Cerebellar nuclear complex (tissue), 1 donor: ENCODE measurements at places on chromosomes 16 and 17.

DNA sequence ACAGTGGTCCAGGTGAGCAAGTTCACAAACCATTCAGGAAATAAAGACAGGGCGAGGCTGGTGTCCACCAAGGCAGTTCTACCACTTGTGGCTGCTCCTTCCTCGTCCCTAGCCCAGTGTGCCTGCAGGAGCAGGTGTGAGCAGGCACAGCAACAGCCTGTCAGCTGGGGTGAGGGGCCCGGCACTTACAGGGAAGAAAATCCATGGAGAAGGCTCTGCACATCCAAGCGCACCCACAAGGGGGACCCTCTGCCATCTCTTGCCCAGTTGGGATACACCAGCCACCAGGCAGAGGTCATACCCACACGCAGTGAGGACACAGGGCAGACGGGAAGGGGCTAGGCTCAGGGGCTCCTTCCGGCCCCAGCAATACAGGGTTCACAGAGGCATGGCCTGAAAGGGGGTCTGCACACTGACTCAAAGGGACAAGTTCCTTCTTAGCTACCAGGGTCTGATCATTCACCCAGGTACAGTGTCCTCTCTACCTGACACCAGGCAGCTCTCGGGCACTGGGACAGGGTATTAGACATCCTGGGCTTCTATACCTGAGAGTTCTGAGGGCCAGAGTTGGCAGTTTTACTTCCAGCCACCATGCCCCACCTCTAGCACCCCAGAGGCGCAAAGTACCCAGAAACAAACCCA, 27.0 kb downstream of the CDIP1 start:
- no peak for DNase-seq

DNA sequence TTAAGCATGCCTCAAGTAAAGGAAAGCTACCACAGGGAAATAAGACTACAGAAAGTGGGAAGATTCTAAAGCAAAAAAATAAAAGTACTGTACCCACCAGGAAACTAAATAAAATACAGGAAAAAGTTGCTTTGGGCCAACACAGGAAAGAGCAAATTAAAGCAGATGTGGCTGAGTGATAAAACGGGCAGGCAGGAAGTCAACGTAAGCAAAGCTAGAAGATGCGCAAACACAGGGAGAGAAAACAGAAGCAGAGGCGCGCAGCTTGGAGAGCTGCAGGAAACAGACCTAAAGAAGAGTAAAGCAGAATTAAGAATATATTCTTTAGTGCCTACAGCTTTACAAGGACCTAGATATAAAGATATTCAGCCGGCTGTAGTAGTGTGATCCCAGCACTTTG, 21.7 kb downstream of the USP36 start:
- DNase-seq = no peak

DNA sequence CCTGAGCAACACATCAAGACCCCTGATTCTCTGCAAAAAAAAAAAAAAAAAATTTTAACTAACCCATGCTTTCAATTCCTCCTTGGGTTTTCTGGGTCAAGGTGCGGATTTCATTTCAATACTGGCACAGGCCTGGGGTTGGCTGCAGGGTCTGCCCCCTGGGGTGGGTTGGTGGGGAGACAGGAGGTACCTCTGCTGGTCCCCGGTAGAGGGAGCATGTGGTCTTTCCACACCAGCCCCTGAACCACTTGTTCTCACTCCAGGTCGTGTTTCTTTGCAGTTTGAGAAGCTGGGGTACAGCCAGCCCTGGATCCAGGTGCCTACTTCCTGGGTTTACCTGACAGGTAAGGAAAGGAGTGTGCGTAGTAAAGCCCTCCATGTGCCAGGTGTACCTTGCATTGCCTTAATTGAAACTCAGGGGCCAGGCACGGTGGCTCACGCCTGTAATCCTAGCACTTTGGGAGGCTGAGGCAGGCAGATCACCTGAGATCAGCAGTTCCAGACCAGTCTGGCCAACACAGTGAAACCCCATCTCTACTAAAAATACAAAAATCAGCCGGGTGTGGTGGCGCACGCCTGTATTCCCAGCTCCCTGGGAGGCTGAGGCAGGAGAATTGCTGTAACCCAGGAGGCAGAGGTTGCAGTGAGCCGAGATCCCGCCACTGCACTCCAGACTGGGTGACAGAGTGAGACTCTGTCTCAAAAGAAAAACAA, 21.8 kb downstream of the SDR42E2 start:
- DNase-seq = no peak

GRCh38 chr17:80647746-80648145, 103.1 kb downstream of the RPTOR start:
- no peak for DNase-seq

DNA sequence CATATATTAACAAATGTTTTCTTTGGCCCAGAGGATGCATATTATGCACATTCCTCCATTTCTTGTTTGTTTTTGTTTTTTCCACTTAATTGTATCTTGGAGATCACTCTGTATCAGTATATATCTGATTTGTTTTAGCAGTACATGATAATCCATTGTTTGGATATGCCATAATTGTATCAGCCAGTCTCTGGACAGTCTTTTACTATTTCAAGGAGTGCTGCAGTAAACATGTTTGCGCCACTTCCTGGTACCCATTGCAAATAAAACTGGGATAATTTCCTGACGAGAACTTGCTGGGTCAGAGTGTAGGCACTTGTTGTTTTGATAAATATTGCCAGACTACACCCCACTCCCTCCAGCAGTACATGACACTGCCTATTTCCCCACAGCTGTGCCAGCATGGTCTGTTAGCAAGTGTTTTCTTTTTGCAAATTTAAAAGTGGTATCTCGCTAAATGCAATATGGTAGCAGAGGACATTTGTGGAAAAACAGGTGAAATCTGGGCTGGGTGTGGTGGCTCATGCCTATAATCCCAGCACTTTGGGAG, 4.9 kb upstream of the TMEM11 start:
- DNase-seq = no peak

GRCh38 chr17:8105957-8106398, 12.3 kb downstream of the ALOXE3 start:
- no peak for DNase-seq

- DNase-seq = no peak
Observed at GRCh38 chr17:63601439-63602371, 1.0 kb downstream of the TACO1 start.

DNA sequence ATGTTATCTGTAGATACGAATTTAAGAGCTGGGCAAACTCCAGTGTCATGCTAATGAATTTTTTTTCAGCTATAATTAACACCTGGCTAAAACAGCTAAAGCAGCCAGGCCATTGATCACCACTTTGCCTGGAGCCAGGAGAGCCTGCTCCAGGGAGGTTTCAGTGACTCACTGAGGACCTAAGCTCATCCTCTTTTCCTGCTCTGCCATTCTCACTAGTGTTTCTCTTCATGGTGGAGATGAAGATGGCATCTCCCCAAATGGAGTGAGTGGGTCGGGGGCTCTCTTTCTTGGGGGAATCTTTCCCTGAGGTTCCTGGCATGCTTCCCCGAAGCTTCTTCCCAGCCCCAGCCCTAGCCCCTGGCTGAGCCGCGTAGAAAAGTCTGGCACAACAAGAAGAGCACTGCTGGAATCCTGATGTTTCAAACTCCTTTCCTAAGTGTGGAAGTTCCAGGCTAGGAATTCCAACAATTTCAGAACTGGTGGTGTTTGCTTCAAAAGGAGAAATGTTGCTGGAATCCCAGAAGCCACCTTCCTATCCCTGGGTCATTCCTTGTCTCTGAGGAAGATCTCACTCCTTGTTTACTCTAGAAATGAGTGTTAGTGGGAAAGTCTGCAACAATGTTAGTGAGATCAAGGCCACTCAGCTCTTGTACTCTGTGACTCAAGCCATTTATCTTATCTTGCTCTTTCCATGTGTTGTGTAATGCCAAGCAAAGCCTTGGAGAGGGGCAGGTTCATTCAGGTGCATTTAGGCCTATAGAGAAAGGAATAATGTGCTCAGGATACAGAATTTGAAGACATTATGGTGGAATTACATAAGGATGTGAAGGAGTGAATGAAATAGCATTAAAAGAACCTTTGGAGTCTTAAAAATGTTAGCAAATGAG, 26.0 kb upstream of the B4GALNT2 start:
- DNase-seq = no peak

DNA sequence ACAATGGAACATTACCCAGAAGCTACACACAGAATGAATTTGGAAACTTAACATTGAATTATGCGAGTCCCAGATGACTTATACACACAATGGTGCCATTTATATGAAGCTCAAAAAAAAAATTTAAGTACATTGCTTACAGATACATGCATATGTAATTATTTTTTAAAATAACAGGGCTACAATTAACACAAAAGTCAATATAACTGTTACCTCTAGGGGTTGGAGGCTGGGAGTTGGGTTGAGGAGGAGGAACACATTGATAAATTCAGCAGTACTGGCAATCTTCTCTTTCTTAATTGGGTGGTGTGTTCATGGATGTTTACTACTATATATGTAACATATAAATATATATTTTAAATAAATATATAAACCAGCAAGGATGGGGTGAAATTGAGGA, 1.1 kb downstream of the ZNF23 start:
- DNase-seq = no peak

GRCh38 chr16:74297145-74297665, 591 bp downstream of the PSMD7 start:
- no peak for DNase-seq

- DNase-seq = no peak
Observed at GRCh38 chr17:4786106-4786511, at the start of gene VMO1. Gene VMO1 (minus strand): TSS chr17:4786364. CDS start chr17:4786352, 12 bp downstream.
